ENCODE measurements at places on chromosomes 12 and 14.

DNA sequence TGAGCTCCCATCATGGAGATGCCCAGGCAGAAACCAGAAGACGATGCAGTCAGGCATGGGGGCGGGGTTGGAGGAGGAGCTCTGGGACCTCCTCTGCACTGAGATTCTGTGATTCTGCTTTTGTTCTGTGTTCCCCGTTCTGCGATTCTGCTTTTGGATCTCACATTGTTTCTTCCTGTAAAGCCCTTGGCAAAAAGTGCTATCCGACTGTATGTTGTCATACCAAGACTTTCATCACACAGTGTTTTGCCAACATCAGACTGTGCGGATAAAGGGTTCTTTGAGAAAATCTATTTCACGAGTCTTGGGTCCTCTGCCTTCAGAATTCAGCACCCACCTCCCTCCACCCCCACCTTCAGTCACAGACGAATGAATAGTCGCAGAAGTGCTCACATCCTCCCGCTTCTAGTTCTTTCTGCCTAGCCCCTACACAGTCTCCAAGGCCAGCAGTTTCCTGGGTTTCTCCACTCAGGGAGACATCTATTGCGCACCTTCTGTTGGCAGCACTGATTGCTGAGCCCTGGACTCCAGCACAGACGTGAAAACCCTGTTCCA, 24.7 kb upstream of the PWP1 start:
- no peak for DNase-seq

GRCh38 chr14:56590535-56590960, 10.9 kb downstream of the TMEM260 start:
- DNase-seq: no peak

DNA sequence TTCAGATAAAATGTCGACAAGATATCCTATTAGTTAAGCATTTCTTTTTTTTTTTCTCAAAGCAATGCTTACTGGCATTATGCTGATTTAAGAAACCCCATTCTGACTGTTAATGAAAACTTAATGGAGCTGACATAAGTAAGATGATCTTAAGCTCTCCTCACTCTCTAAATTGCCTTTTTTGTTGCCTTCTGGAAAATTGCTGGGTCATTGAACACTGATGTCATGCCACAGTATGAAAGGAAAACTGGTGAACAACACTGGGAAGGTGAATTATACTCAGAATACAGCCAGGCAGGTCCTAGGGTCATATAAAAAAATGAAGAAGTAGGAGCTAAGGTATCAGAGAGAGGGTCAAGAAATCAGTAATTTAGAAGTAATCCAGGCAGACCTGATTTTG, 179.9 kb downstream of the BTG1 start:
- DNase-seq: no peak

GRCh38 chr12:104667139-104667538, 210.4 kb downstream of the CHST11 start:
- DNase-seq: no peak

DNA sequence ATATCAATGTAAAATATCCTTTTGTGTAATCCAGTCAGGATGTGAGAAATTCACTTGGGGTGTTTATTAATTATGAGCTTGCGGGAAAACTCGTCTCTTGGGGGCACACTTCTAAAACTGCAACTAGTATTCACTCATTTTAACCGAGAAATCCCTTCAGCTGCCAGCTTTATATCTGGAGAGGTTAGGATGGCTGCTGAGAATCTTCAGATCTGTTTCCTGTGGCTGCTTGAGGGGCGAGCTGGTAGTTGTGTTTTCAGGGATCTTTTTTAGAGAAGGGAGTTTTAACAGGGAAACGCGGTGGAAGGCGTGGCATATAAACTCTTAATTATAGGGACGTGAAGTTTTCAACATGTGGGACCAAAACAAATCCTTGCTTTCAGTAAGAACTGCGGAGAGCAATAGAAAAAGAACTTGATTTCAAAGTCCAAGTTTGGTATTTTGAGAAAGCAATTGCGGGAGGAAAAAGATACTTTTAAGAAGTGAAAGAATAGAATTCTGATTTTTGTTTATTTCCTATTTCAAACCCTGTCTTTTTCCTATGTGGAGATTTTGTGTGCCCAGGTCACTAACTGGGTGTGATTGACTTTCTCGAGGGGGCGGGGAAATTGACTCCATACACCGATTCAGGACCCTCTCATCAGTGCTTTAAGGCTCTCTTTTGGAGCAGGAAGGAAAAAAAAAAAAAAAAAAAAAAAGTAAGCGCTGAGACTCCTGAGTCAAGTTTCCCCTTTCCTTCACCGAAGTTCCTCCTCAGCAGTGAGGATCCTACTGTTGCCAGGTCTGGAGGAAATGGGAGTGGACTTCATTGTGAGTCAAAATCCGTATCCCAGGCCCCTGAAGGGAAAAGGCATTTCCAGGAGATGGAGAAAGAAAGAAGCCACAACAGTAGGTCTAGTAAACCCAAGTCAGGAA, 1.1 kb downstream of the PPFIBP1 start:
- DNase-seq: peak; percentile 29

GRCh38 chr12:126233625-126234024, 1168.4 kb downstream of the AACS start:
- DNase-seq: no peak

DNA sequence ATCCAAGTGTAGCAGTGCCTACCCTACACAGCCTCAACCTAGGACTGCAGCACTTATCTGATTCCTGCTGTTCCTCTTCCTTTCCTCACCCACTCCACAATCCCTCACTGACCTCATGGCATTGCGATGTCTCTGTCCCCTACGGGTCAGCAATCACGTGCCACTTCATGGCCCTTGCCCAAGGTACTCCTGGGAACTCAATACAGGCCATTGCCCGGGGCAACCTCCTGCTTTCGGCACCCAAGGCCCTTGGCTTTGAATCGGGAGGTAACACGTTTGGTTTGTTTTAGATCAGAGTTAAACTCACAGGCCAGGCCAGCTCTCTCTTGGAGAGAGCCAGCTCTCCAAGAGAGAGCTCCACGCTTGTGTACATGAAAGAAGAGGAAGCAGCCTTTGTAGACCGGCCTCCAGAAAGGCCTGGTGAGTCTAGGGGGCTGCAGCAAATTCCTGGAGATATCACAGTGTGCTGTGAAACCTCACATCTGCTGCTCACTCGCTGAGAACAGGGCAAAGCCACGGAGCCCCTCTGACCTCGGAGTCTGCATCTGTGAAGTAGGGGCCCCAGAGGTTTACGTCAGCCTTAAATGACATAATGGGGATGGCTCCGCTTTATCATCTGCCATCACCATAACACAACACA, 12.2 kb downstream of the CLMN start:
- no peak for DNase-seq

DNA sequence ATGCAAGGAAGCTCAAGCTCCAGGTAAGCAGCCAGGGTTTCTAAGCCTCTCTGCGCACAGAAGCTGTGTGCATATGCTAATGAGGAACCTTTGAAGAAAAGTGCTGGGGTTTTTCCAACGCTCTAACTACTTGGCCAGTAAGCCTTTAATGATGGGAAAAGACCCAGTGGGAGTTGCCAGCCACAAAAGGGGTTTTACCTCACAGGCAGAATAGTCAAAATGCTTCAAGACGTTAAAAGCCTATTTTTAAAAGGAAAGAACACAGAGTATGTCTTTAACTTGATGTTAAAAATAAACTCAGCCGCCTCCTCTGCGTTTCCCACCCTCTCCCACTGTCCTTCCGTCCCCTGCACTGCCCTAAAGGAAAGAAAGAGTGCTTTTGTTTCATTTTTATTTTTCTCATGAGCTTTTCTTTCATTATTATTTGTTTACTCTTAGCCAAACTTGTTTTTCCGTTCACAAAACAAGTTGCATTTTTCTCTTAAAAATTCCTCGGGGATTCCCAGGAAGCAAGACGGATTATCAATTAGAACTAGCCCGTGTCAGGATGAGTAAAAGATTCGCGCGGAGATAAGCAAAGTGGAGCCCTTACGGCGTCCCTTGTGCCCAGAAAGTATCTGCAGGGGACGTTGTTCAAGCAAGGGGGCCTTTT, 209.8 kb upstream of the NUDT4 start:
- no peak for DNase-seq

GRCh38 chr12:74292351-74293194, 245.1 kb upstream of the ATXN7L3B start:
- DNase-seq: no peak

DNA sequence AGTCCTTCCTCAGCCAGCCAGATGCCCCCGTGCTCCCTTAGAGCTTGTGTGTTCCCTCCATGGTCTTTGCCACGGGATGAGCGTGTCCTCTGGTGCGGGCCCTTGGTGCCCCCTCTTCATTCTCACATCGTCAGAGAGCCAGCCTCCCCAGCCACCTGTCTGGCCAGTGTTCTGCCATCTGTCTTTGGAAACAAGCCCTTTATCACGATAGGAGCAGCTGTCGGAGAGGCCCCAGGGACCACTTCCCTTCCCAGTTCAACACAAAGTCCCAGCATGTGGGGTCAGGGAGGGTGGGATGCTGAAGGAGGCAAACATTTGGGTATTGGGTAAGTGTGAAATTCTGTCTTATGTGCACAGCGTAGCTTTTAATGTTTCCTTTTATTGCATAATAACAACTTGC, 44.5 kb downstream of the DYNC1H1 start:
- DNase-seq: no peak

DNA sequence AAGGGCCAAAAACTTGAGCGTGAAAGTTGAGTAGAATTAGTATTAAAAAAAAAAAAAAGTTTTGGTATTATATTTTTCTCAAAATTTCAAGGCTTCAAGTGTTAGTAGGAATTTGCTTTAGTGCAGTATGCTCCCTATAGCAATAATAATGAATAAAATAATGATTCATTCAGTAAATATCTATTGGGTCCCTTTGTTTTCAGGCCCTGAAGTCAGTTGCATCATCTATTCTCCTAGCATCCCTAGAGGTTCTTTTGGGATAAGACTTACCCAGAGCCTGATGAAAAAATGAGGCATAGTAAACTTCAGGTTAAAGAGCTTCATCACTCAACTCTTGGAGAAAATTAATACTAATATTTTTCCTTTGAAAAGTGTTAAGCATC, 1.1 kb downstream of the KMT5A start:
- peak; percentile 66 for DNase-seq

DNA sequence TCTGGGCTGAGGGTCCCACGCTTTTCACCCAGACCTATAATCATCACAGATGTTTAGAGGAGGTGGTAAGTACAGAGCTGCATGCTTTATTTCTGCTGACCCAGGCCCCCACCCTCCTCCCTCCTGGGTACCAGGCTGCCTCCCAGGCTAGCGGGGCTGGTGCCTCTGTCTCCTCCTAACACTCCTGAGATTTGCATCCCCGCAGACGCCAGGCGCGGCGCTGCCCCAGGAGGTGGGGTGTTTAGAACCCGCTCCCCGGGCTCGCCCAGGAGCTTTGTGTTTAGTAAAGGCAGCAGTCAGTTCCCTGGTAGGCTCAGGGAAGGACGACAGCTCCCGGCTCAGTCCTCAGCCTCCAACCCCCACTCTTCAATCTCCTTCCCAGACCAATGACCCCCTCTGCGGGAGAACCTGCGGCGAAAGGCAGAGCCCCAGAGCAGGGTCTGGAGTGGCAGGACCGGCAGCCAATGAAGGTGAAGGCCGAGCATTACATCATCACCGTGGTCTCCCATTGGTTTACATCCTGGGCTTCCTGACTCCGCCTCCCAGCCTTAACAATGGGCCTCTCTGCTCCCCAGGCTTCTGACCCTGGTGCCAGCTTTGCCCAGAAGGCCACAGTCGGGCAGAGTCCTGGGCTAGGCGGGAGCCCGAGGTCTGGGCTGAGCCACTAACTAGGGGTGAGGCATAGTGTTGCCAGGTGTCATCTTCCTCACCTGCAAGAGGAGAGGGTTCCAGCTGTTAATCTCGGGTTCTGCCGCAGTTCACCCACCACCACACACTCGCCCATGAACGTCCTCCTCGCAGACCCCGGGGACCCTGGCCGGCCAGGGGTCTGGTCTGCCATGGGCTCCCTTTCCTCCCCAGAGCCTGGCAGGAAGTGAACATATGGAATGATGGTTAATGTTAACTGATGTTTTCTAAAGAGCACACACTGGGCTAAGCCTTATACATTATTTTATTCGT, 57.5 kb downstream of the CALM1 start:
- DNase-seq: peak; percentile 73

DNA sequence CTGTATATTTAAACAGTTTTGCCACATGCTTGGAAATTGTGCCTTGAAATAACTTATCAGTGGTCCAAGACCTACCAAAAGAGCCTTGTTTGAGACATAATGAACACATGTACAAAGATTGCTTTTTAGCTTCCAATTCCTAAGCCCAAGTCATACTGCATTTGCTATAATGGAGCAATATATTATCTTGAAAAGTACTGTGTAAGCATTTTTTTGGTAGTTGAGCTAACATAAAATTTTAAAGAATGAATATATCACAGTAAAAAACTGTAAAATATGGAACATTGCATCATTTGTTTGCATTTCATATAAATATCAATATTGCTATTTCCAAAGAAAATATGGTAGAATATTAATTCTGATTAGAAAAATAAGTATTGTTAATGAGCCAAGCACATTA, 28.8 kb upstream of the HMGA2 start:
- no peak for DNase-seq

GRCh38 chr14:77062261-77062660, 33.8 kb upstream of the IRF2BPL start:
- DNase-seq: no peak

GRCh38 chr12:65902500-65902899, 78.2 kb downstream of the HMGA2 start:
- no peak for DNase-seq

- no peak for DNase-seq
Measured at GRCh38 chr14:75879031-75879430, 102.8 kb downstream of the TGFB3 start.

DNA sequence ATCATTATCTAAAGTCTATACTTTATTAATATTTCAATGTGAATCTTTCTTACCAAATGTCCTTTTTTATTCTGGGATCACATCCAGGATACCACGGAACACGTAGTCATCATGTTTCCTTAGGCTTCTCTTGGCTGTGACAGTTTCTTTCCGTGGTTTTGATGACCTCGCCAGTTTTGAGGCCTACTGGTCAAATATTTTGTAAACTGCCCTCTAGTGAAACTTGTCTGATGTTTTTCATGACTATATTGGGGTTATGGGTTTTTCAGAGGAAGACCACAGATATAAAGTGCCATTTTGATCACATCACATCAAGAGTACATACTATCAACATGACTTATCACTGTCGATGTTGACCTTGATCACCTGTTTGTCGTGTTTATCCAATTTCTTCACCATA, 14.1 kb upstream of the SERPINA6 start:
- no peak for DNase-seq

GRCh38 chr12:91567100-91567485, 384.5 kb upstream of the DCN start:
- DNase-seq: no peak

- no peak for DNase-seq
Measured at GRCh38 chr14:70622111-70622712, 19.5 kb upstream of the TTC9 start.
